ENCODE measurements at places on chromosomes 6 and 20.

- DNase-seq, result no peak
These were observed 39.0 kb downstream of the SLC23A2 start for GRCh38 chr20:4962241-4962855.

DNA sequence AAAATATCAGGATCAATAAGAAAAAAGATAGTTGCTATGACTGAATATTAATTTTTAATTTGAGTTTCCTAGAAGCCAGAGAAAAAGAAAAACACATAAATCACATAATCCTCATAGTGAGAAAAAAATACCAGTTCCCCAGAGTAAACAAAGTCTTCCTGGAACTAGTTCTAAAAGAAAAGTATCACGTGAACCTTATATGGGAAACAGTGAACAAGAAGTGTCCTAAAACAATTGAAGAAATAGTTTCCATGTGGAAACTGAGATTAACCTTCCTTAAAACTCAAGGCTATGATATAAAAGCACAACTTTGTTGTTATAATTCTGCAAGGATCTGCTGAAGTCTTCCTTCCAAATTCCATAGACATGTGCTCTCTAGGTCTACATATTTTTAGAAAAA, 50.6 kb downstream of the RCAN2 start:
- DNase-seq, result no peak

- no peak for DNase-seq
These were observed 25.8 kb upstream of the SEC63 start for GRCh38 chr6:107983811-107984210.

DNA sequence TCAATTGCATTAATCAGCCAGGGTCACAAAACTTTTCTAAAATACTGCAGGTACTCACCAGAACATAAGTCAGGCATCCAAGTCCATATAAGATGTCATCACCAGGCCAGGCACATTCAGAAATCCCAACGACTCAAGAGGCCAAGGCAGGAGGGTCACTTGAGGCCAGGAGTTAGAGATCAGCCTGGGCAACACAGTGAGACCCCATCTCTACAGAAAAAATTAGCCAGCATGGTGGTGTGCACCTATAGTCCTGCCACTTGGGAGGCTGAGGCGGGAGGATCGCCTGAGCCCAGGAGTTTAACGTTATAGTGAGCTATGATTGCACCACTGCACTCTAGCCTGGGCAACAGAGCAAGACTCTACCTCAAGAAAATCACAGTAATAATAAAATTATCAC, 278.4 kb upstream of the PLN start:
- no peak for DNase-seq

GRCh38 chr6:88775866-88776571, 187.4 kb downstream of the RNGTT start:
- DNase-seq, result no peak

Measured in inflammatory macrophage (primary cell).